ENCODE measurements at places on chromosomes 7 and 10.

GRCh38 chr10:27481486-27481885 is 22.6 kb upstream of the RAB18 start:
- no peak for DNase-seq

- DNase-seq, result no peak
These were observed 31.6 kb upstream of the C10orf67 start for GRCh38 chr10:23376229-23376655.

- DNase-seq, result no peak
These were observed 68.9 kb upstream of the CREB5 start for GRCh38 chr7:28343462-28343861.

GRCh38 chr10:49679480-49679893 is at the start of gene C10orf53:
TSS of gene C10orf53 (plus strand) at chr10:49679651. CDS start at chr10:49679698, 47 bp downstream.
- DNase-seq, result no peak

GRCh38 chr10:64726466-64726865 is 1205.3 kb downstream of the REEP3 start:
- no peak for DNase-seq

DNA sequence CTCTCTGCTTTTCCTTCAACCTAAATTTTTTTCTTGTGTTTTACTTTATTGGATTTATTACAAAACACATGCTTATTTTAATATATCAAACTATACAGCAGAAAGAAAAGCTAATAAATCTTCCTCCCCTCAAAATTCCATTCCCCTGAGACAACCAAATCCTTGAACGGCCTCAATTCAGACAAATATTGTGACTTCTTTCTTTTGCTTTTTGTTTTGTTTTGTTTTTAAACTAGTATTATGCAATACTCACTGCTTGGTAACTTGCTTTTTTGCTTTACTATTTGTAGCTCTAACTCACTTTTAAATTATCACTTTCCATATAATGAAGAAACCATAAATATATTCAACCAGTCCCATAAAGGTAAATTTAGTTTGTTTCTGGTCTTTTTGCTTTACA is 59.4 kb upstream of the CDK1 start:
- DNase-seq, result no peak
